Activated T-cell treated with anti-CD3 and anti-CD28 coated beads, Interleukin-2, amount 50 U/mL, for 48 hours (primary cell): ENCODE measurements at places on chromosomes 1 and 21.

GRCh38 chr1:39609618-39610331 is 29.7 kb downstream of the HEYL start:
- DNase-seq, result peak; percentile 91

DNA sequence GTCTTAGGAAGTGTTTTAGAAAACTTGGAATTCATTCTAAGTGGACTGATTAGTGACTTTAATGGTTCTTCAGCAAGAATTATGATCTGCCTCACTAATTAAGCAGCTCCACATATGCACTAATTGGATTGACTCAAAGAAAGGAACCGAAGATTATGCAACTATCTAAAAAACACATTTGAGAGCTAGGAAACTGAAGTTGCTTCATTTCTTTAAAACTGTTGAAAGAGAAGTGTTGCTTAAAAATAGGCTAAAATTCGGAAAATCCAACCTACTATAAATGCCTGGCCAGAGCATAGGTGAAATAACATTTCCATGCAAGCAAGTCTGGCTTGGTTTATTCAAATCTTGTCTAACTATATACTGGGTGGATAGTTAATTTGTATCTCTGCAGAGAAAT is 502.9 kb upstream of the ZRANB2 start:
- no peak for DNase-seq

DNA sequence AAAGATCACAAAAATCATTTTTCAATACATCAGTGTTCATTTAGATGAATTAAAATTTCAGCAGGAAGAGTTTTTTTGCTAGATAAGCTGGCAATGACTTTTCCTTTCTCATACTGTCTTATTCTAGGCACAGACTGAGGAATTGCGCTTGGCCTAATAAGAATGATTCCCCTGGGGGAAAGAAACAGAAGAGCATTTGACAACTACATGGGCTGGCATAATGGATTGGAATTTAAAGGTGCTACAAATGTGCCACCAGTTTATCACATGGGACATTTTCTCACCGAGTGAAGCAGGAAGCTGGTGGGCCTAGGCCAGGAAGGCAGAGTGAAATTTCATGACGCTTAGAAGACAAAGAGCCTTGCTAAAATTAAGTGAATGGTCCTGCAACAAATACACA is 39.3 kb downstream of the CDKN2C start:
- no peak for DNase-seq

DNA sequence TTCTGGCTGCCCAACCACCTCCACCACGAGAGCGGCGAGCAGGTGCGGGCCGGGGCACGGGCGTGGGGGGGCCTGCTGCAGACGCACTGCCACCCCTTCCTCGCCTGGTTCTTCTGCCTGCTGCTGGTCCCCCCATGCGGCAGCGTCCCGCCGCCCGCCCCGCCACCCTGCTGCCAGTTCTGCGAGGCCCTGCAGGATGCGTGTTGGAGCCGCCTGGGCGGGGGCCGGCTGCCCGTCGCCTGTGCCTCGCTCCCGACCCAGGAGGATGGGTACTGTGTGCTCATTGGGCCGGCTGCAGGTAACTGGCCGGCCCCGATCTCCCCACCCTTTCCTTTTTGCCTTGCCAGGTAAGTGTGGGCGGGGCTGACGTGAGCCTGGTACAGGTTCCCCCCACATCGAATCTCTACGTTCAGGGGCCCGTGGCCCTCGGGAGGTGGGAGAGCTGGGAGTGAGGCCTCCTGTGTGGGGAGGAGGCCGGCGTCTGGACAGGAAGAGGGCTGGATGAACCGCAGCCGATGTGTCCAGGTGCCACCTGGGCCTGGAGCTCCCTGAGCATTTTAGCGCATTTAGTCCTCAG is 51.7 kb downstream of the COL18A1 start:
- no peak for DNase-seq

DNA sequence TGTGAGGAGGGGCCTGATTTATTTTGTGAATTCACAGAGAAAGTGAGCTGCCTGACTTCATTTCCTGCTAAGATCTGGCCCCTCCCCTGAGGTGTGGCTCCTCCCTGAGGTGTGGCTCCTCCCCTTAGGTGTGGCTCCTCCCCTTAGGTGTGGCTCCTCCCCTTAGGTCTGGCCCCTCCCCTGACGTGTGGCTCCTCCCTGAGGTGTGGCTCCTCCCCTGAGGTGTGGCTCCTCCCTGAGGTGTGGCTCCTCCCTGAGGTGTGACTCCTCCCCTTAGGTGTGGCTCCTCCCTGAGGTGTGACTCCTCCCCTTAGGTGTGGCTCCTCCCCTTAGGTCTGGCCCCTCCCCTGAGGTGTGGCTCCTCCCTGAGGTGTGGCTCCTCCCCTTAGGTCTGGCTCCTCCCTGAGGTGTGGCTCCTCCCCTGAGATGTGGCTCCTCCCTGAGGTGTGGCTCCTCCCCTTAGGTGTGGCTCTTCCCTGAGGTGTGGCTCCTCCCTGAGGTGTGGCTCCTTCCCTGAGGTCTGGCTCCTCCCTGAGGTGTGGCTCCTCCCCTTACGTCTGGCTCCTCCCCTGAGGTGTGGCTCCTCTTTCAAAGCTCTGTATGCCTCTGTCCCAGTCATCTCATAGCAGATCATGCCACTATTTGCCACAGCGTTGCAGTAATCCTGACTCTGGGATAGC is 26.9 kb upstream of the LRRC3 start:
- peak; percentile 75 for DNase-seq

GRCh38 chr1:245776694-245777332 is 622.0 kb downstream of the KIF26B start:
- DNase-seq, result no peak

- DNase-seq, result peak; percentile 24
These were observed 109.1 kb upstream of the OLIG2 start for GRCh38 chr21:32916522-32917099.

DNA sequence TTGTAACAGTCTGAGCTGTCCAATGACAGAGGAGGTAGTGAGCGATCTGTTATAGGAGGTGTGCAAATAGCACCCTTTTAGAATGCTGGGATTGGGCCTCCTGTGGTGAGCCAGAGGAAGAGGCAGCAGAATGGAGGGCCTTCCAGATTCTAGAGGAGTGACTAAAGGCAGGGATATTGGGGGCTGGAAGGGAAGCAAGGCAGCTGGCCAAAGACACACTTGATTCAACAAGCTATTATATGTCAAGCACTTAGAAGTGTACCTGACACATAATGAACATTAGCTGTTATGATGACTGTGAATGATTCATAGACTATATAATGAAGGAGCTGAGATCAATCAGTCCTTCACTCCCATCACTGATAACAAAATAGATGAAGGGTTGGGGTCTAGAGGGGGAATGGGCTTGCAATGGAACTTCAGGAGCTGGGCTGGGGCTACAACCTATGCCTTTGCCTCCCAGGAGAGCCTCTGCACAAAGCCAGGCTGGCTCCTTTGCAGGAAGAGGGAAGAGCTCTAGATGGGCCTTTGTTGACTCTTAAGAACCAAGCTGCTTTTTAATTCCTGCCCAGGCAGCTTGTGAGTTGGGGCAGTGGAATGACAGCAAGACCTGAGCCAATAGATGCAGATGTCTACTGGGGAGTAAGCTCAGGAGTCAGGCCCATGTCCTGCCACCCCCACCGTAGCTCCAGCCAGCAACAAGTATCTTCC is 2.3 kb upstream of the MKNK1 start:
- DNase-seq, result no peak

DNA sequence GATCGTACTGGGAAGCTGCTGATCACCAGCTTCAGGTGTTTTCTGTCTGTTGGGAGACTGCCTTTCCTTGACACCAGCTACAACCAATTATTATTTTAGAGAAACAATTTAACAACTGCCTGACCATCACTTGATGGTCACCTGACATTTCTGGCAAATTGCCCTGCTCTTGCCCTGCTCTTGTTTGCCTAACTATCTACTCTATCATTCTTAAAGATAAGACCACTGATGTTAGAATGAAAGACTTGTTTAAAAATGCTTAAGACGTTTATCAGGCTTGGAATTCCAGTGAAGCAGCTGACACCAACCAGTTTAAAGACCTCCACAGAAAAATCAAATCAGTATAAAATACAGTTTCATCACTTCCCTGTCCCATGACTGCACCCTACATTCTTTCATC is 423.3 kb upstream of the CAMK1G start:
- no peak for DNase-seq

DNA sequence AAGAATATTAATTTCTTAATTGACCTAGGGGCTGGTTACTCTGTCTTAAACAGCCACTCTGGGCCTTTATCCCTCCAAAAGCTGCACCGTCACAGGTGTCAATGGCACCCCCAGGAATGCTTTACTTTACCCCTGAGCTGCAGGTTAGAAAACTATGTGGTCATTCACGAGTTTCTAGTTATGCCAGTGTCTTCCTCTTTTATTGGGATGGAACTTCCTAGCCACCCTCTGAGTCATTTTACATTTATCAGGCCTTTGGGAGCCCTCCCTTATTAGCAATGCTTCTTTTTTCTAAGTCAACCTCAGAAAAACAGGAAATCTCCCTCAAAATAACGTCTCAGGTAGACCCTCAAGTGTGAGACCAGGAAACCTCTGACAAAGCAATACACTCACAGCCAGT is 59.4 kb upstream of the USH2A start:
- no peak for DNase-seq

GRCh38 chr1:111497592-111497991 is 5.8 kb downstream of the ADORA3 start:
- no peak for DNase-seq

DNA sequence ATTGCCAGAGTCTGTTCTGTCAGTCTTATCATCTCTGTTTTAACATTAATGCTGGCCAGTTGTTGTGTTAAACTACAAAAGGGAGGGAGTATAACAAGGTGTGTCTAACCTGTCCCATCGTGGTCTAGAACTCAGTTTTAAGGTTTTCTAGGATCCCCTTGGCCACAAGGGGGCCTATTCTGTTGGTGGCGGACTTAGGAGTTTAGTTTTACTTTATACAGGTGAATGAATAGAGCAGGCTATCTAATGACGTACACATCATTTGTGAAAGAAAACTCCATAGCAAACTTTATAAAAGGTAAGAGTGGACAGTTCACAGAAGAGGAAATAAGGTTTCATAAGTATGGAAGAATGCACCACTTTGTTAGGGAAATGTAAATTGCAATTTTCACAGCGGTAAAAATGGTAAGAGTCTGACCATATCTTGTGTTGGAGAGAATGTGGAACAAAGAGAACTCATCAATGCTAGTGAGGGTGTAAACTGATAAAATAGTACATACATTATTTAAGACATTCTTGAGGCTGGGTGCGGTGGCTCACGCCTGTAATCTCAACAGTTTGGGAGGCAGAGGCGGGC is 2.5 kb upstream of the ATF6 start:
- DNase-seq, result peak; percentile 58
